ENCODE measurements at places on chromosomes 1 and 21.

DNA sequence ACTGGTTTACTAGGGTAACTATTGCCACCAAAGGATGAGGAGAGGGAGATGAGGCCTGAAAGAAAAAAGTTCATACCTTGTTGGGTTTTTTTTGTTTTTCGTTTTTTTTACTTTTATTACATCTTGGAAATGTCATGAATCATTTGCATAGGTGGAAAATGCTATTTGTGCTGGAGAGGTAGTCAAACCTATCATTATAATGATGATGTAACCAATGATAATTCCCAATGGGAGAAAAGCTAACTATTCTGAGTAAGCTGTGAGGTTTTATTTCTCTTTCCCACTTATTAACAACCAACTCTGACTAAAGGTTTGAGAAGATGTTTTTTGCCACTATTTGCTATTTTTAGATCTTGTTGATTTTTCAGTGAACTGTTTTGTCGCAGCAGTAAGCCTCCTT, 29.0 kb downstream of the SH3GLB1 start:
- no peaks in the 10 kb centered on the region for H3K27me3 ChIP-seq
- DNase-seq, result no peak
- H3K4me3 ChIP-seq, result no peak overlapping the region
- no peak overlapping the region for H3K27ac ChIP-seq

- DNase-seq, result no peak
- no peaks in the 10 kb centered on the region for H3K27me3 ChIP-seq
- H3K4me3 ChIP-seq, result no peak overlapping the region
- H3K4me1 ChIP-seq, result no peaks in the 10 kb centered on the region
- no peak overlapping the region for H3K27ac ChIP-seq
These were observed 714.9 kb downstream of the ADGRL2 start for GRCh38 chr1:82515650-82516049.

DNA sequence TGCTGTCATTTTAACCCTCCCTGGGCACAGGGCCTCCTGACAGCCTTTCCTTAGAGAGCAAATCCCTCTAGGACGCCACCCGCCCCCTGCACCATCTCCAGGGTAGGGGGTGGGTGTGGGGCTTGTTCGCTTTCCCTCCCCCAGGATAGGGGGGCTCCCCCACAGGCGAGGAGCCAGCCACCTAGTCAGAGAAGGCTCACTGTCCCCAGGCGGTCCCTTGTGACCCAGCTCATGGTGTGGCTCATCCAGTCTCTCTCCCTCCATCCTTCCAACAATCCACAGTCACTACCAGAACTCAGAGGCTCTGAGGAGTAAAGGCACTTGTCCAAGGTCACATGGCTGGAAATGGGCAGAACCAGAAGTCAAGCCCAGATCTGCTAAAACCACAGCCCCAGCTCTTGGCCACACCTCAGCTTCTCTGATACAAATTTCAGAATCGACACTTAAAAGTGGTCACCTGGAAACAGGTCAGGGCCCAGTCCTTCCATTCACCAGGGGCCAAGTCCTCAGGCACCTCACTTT, 89.8 kb downstream of the MRPL37 start:
- no peak overlapping the region for H3K27ac ChIP-seq
- H3K4me3 ChIP-seq, result no peak overlapping the region
- no peaks in the 10 kb centered on the region for H3K27me3 ChIP-seq
- peaks cover 32% of the 10 kb centered on the region for H3K4me1 ChIP-seq
- no peak for DNase-seq

DNA sequence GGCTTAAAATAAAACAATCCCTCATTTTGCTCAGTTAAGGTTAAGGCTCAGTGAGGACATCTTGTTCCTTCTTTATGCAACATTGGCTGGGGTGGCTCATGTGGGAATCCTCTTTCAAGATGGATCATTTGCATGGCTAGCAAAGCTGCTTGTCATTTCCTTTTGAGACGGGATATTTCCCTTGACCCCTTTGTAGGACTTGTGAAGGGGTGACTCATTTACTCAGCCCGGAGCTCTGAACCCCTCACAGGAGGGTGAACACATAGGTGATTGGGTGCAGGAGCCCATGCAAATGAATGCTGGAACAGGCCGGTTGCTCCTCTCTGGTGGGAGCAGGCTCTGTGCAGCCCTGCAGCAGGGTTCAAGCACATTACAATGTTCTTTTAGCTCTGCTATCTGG, 15.8 kb upstream of the C8A start:
- peaks cover 11% of the 10 kb centered on the region for H3K27me3 ChIP-seq
- H3K36me3 ChIP-seq, result no peaks in the 10 kb centered on the region
- H3K4me1 ChIP-seq, result no peaks in the 10 kb centered on the region
- H3K27ac ChIP-seq, result no peak overlapping the region
- no peak for DNase-seq
- H3K4me3 ChIP-seq, result no peak overlapping the region

DNA sequence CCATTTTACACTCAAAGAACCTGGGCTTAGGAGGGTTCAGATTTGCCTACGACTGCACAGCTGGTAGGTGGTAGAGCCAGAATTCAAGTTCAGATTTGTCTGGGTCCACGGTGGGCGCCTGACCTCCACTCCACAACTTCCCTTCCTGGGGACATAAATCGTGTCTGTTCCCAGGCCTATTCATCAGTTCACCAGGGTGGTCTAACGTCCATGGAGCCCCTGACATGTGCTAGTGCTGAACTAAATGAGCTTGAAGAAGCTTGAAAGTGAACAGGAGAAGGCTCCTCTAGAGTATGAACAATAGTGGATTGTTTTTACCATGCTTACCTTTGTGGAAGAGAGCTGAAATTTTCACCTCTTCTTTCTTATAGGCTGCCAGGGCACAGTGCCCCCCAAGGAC, 32.5 kb upstream of the KIF1B start:
- peaks cover 33% of the 10 kb centered on the region for H3K36me3 ChIP-seq
- no peaks in the 10 kb centered on the region for H3K27me3 ChIP-seq
- H3K4me1 ChIP-seq, result no peaks in the 10 kb centered on the region
- DNase-seq, result no peak
- H3K27ac ChIP-seq, result no peak overlapping the region
- no peak overlapping the region for H3K4me3 ChIP-seq

All from naive B cell (primary cell).